Body of pancreas (tissue), 4 donors: ENCODE measurements at places on chromosomes 4 and X. TPM values are rescaled to one million over a fixed set of nuclear protein-coding genes. Genes with fewer than 3 reads are reported as not detected.
A peak's percentile ranks its signal among the peaks of the same experiment; 100 is the strongest.

DNA sequence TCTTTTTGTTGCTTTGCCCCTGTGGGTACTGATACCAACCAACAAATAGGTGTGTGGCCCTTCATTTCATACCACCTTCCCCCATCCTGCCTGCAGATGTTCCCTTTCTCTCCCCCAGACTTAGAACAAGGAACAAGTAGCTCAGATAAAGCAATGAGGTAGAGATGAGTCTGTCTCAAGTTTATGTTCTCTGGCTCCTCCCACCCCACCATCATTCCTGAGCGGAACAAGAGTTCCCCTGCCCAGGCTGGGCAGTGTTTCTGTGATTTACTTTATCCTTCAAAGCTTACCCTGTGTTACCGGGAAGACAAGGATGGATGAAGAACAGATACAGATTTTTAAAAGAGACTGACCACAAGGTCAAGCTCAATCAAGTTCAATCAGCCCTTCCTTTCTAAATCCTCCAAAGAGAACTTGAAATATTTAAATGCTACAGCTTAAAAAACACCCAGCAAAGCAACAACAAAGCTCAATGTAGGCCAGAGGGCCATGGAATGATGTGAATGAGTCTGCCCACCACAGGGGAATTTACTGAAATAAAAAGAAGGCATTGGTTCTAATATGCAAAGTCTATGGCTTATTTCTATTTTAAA lies 80.1 kb upstream of the UCP1 start:
- no peaks in the 10 kb centered on the region for H3K4me1 ChIP-seq
- no peak for DNase-seq
- no peak overlapping the region for H3K27ac ChIP-seq
- no peak overlapping the region for H3K4me3 ChIP-seq
- no peaks in the 10 kb centered on the region for H3K36me3 ChIP-seq

DNA sequence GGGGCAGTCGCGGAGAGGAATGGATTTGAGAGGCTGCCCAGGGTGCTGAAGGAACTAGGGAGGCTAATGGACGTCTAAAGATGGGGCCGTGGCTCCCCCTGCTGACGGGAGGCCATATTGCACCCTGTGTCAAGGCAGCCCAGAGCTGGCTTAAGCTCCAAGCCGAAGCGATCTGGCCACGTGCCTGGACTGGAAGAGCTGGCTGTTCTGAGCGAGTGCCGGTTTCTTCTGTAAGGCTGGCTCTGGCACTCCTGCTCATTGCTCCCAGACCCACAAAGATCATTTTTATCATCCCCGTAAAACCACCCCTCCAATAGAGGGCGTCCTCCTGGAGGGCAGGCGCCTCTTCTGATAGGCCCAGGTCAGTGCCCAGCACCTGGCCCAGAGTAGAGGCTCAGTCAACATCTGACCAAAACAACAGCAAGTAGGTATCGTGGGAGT lies 5.6 kb downstream of the PNCK start:
- no peaks in the 10 kb centered on the region for H3K36me3 ChIP-seq
- no peak overlapping the region for H3K27ac ChIP-seq
- H3K27me3 ChIP-seq, result no peaks in the 10 kb centered on the region
- no peak overlapping the region for H3K4me3 ChIP-seq
- DNase-seq, result peak; percentile 87

DNA sequence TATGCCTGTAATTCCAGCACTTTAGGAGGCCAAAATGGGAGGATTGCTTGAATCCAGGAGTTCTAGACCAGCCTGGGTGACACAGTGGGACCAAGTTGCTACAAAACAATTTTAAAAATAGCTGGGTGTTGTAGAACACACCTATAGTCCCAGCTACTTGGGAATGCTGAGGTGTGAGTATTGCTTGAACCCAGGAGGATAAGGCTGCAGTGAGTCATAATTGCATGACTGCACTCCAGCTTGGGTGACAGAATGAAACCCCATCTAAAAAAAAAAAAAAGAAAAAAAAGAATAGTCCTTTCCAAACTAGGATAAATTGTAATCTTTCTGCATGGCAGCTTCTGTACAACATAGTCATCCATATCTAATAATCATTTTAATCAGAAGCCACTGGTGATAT lies 270.1 kb upstream of the INTU start:
- H3K27me3 ChIP-seq, result no peaks in the 10 kb centered on the region
- no peak overlapping the region for H3K27ac ChIP-seq
- H3K4me3 ChIP-seq, result no peak overlapping the region
- DNase-seq, result no peak

DNA sequence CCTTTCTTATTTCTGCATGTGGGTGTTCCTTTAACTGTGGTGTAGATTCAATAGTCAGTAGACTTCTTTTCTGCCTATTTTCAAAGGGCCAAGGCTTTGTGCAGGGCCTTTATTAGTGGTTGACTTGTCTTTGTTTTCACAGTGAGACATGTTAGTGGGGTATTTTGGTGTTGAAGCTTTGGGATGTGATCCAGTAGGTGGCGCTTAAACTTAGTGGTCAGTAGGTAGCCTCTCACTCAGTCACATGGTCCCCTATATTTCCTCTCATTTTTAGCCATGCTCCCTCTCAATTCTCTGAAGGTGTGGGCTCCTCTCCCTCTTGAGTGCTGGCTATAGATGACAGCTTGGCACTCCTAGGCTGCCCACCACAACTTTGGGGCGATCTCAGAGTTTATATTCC lies 23.4 kb upstream of the SLC10A7 start:
- no peak overlapping the region for H3K4me3 ChIP-seq
- no peaks in the 10 kb centered on the region for H3K4me1 ChIP-seq
- H3K27ac ChIP-seq, result no peak overlapping the region
- DNase-seq, result no peak
- H3K36me3 ChIP-seq, result no peaks in the 10 kb centered on the region

GRCh38 chrX:129768586-129769466 lies 10.9 kb upstream of the SASH3 start:
- no peak for DNase-seq
- H3K27me3 ChIP-seq, result no peaks in the 10 kb centered on the region
- H3K27ac ChIP-seq, result no peak overlapping the region
- H3K36me3 ChIP-seq, result no peaks in the 10 kb centered on the region

- H3K4me1 ChIP-seq, result no peaks in the 10 kb centered on the region
- no peak for DNase-seq
- no peaks in the 10 kb centered on the region for H3K36me3 ChIP-seq
Measured at GRCh38 chr4:121358473-121358872, 22.3 kb downstream of the QRFPR start.

Gene SLC4A4
- 402 TPM for total RNA-seq

- DNase-seq, result no peak
- no peak overlapping the region for H3K4me3 ChIP-seq
- H3K36me3 ChIP-seq, result no peaks in the 10 kb centered on the region
- no peaks in the 10 kb centered on the region for H3K4me1 ChIP-seq
- no peak overlapping the region for H3K27ac ChIP-seq
Measured at GRCh38 chrX:9703406-9703805, 62.2 kb downstream of the GPR143 start.

DNA sequence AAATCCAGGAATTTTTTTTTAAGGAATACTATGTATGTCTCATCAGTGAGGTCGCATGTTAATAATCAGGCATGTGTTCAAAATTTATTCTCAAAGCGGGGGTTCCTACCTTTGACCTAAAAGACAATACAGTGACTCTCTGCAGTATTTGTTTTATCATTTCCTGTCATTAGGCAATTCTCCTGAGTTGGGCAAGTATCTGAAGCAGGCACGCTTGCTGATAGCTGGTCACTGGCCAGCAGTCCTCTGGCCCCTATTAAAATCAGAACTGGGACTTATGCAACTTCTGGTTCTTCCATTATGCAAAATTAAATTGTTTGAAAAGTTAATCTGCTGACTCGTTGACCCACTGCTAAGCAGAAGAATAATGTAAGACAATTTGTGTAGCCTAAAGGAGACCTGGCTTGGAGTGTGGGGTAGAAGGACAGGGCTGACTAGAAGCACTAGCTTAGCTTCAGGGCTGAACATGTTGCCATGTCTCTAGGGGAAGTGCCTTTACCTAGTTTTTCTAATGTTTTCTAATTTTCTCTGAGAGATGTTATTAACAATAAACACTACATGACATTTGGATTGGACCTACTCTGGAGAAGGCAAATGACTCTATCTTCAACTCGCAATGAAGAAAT lies 36.0 kb upstream of the GABRA2 start:
- no peak for DNase-seq
- no peaks in the 10 kb centered on the region for H3K36me3 ChIP-seq
- H3K27me3 ChIP-seq, result no peaks in the 10 kb centered on the region
- H3K4me1 ChIP-seq, result no peaks in the 10 kb centered on the region

Gene SPACA5
- not detected for total RNA-seq

GRCh38 chr4:77538574-77539157 lies 67.0 kb upstream of the CXCL13 start:
- H3K36me3 ChIP-seq, result no peaks in the 10 kb centered on the region
- H3K27me3 ChIP-seq, result no peaks in the 10 kb centered on the region

DNA sequence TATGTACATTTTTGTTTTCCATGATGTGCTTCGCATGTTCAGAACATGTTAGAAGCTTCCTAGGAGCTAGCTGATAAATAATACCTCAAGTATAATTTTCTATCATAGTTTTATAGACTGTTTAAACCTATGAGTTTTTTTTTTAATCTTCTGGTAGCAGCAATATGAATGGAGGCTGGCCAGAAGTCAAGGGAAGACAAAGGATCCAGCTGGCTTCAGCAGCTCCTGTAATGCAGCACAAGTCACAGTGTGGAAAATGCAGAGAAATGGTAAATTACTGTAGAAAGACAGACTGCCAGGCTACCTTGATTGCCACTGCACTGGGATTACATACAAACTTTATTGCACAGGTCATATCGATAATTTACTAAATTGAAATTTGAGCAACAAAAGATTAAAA lies 537.9 kb downstream of the IQCM start:
- no peaks in the 10 kb centered on the region for H3K4me1 ChIP-seq
- no peaks in the 10 kb centered on the region for H3K36me3 ChIP-seq
- H3K4me3 ChIP-seq, result no peak overlapping the region
- H3K27me3 ChIP-seq, result no peaks in the 10 kb centered on the region
- no peak overlapping the region for H3K27ac ChIP-seq
- DNase-seq, result no peak

DNA sequence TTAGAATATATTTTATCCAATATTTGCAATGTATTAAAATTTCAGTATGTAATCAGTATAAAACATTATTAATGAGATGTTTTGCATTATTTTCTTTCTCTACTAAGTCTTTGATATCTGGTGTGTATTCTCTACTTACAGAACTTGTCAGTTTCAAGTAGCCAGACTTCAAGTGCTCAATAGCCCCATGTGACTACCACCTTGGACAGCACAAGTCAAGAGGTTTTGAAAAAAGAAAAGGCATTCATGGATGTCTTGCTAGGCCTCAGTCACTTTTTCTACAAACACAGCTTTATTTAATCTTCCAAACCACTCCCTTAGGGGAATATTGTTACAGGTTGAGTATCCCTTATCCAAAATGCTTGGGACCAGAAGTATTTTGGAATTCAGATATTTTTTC lies 189.4 kb downstream of the QDPR start:
- no peak overlapping the region for H3K4me3 ChIP-seq
- no peak for DNase-seq
- no peaks in the 10 kb centered on the region for H3K27me3 ChIP-seq
- no peaks in the 10 kb centered on the region for H3K36me3 ChIP-seq
- H3K27ac ChIP-seq, result no peak overlapping the region
